ENCODE measurements at places on chromosomes 1 and 21.
A peak's percentile ranks its signal among the peaks of the same experiment; 100 is the strongest.

GRCh38 chr1:150168960-150169601, 19.4 kb downstream of the PLEKHO1 start:
- peak; percentile 57 for DNase-seq

GRCh38 chr1:51643362-51643761, 26.5 kb downstream of the OSBPL9 start:
- no peak for DNase-seq

GRCh38 chr1:234533975-234534876, 55.2 kb upstream of the TARBP1 start:
- DNase-seq, result peak; percentile 100

GRCh38 chr1:90834886-90835660, 118.0 kb upstream of the BARHL2 start:
- peak; percentile 37 for DNase-seq

- DNase-seq, result no peak
Measured at GRCh38 chr1:116488071-116488470, 82.8 kb downstream of the CD58 start.

- peak; percentile 12 for DNase-seq
Measured at GRCh38 chr1:164560121-164560541, 1.1 kb downstream of the PBX1 start.

DNA sequence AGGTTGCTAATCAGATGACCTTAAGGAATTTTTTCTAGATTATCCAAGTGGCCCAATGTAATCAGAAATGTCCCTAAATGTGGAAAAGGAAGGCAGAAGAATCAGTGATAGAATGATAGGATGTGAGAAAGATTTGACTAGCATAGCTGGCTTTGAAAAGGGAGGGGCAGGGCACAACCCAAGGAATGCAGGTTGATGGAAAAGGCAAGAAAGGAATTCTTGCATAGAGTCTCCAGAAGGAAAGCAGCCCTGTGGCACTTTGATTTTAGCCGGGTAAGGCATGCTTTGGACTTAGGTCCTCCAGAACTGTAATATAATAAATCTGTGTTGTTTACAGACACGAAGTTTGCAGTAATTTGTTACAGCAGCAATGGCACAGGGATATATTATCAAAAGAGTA, 375.7 kb upstream of the B3GALT2 start:
- DNase-seq, result no peak

DNA sequence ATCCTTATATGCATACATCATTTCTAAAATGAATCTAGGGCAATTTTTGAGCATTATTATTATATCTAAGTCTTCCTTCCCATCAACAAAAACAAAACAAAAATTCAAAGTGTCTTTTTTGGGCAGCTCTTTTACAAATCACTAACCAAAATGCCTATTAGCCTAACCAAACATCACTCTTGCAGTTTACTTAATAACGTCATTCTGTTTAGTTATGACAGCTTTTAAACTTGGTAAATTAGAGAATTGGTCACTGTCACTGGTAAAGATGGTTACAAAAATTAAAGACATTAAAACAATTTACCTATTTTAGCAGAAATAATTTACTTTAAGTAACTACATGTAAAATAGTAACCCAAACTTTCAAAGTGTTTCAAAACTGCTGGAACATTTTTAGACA, 2.8 kb downstream of the ARHGAP29 start:
- no peak for DNase-seq

GRCh38 chr1:1997576-1997975, 6.0 kb downstream of the CFAP74 start:
- DNase-seq, result no peak

GRCh38 chr1:218364028-218364710, 19.0 kb downstream of the TGFB2 start:
- no peak for DNase-seq

GRCh38 chr1:93446837-93447451, 974 bp upstream of the FNBP1L start:
- DNase-seq, result no peak

GRCh38 chr1:159790237-159790917, 9.6 kb downstream of the DUSP23 start:
- DNase-seq, result peak; percentile 8
